ENCODE measurements at places on chromosomes 12 and 14.

GRCh38 chr12:117010693-117011451, 88.3 kb downstream of the TESC start:
- DNase-seq: no peak

DNA sequence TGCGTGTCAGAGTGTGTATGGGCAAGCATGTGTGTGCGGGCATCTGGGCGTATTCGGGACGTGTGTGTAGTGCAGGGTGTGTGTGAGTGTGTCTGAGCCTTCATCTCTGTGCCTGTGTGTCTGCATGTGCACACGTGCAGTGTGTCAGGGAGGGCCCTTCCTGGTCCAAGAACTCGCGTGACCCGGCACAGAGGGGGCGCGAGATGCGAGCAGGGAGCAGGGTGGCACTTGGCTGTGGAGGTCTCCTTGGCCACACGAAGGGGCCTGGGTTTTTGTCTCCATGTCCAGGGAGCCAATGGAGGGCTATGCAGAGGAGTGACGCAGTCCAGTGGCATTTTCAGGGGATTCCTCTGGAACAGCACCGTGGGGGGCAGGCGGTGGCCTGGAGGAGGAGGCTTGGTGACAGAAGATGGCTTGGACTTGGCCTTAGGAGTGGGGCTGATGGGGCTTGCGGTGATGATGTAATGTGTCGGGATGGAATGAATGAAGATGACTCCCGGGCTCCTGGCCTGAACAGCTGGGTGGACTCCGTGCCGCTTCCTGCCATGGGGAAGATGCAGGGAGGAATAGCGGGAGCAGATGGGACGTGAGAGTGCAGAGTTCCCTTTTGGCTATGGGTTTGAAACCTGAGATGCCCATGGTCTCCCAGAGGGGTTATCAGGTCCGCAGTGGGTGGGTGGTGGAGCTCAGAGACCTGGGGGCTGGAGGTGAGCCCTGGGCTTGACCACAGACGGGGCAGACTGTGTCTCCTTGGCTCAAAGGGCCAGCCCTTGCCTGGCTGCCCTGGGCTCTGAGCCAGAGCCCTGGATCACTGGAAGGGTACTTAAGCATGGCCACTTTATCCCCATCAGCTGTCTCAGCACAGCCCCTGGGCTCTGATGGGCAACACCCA, 208.3 kb downstream of the PHETA1 start:
- DNase-seq: no peak

DNA sequence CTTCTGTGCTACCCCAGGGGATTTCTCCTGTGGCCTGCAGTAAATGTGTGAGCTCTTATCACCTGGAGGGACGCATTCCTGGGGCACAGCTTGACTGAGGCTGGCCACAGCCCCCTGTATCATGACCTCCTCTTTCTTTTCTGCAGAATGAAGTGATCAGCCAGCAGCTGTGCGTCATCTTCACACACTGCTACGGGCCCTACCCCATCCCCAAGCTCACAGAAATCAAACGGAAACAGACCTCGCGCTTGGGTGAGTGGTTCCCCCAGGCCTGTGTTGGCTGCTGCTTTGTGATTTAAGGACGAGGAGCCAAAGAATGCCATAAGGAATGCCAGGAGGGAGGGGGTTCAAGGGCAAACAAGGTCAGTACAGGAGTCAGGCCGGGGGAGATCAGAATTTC, 50.5 kb upstream of the PWP1 start:
- no peak for DNase-seq

DNA sequence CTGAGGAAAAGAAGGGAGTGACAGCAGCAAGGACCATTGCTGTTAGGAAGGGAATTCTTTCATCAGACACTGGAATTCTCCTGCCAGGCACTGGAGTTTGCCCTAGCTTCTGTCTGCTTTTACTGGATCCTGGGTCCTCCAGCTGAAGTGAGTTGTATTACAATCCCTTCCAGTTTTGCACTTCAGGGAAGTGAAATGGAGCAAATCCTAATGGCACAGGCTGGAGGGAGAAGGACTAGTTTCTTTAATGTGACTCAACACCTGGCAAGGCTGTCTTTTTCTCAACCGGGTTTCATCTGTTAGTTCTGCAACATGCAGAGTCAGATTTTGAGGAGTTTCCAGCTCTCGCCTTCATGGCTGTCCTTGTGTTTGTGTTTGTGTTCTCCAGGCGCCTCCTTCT, 45.8 kb downstream of the ETV6 start:
- no peak for DNase-seq

DNA sequence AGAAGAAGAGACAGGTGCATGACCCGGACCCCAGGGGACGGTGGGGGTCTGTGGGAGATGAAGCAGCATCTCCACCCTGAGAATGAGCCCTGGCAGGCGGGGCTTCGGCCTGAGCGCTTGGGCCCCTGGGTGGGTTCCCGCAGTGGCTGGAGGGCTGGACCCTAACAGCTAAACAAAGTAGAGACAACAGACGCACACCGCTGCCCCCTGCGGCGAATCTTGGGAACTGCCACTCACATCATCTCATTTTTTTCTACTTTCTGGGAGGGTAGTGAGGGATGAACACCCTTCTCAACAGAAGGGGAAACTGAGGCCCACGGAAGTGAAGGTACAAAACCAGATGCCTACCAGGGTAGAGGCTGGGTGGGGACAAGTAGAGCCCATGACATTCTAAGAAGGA, 104.7 kb downstream of the RFLNA start:
- DNase-seq: no peak

DNA sequence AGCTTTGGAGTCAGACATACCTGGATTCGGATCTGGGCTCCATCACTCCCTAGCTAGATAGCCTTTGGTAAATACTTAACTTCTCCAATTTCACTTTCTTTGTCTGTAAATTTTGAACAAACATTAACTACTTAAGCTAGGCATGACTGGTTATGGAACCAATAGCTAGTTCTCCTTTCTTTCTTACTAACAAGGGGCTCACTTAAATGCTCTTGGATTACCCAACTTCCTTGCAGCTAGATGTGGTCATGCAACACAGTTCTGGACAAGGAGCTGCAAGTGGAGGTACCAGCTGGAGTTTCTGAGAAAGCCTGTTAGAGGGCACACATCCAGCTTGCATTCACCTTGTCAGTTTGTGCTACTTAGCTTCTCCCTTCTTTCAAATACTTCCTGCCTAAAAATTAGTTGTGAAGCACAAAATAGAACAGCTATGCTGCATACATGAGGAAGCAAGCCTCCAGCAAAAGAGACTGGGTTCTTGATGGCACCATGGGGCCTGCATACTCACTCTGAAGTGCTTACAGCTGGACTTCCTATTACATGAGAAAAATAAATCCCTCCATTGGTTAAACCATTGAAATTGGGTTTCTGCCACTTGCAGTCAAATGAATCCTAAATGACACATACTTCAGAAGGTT, 210.1 kb upstream of the EEA1 start:
- peak; percentile 52 for DNase-seq

DNA sequence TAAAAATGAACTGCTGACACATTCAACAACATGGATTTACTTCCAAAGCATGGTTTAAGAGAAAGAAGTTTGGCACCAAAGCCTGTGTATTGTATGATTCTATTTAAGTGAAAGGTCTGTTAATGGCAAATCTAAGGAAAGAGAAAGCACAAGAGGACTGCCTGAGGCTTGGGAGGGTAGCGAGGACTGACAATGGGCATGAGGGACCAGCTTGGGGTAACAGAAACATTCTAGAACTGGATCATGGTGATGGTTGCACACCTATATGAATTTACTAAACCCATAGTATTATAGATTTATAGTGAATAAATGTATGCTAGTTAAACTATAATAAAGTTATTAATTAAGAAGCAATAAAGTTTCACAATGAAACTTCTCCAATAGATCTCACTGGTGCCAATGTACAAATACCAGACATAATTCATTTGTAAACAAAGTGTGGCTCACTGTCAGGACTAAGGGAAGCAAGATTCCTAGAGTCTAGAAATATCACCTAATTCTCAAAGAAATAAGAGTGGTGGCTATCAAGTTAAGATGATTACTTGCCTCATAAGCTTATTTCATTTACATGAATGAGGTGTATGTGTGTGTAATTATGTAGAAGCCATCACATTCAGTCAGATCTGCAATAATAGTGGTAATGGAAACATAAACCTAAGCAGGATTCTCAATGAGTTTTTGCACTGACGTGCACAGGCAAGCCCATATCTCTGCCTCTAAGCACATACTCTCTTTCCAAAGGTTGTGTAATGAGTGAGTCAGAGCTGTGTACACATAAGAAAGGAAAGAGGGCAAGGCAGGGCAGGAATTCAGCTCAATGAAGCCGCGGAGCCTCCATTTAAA, 353.4 kb downstream of the KCNH5 start:
- DNase-seq: no peak

- no peak for DNase-seq
Measured at GRCh38 chr12:27651201-27651600, 45.0 kb upstream of the REP15 start.

GRCh38 chr12:22600181-22600580, 24.8 kb upstream of the ETNK1 start:
- no peak for DNase-seq

- no peak for DNase-seq
Measured at GRCh38 chr14:22506778-22507351, 82.2 kb downstream of the DAD1 start.

- DNase-seq: no peak
Measured at GRCh38 chr14:52014601-52015267, 25.4 kb downstream of the RTRAF start.

GRCh38 chr12:56775638-56776037, 12.5 kb downstream of the HSD17B6 start:
- peak; percentile 14 for DNase-seq

DNA sequence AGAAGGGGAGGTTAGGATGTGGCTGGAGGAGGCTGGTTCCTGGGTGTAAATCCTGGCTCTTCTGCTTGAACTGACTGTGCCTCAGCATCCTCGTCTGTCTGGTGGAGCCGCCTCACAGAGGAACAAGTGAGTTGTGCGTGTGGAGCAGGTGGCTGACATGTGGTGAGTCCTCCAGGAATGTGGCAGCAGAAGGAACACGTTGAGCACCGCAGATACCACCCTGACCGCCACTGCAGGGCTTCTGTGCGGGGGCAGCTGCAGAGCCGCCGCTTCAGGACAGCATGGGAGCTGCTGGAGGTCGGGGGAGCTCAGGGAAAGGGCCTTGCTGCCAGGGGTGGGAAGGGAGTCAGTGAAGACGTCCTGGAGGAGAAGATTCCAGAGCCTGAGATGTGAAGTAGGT, 48.9 kb downstream of the TRAF3 start:
- DNase-seq: no peak

DNA sequence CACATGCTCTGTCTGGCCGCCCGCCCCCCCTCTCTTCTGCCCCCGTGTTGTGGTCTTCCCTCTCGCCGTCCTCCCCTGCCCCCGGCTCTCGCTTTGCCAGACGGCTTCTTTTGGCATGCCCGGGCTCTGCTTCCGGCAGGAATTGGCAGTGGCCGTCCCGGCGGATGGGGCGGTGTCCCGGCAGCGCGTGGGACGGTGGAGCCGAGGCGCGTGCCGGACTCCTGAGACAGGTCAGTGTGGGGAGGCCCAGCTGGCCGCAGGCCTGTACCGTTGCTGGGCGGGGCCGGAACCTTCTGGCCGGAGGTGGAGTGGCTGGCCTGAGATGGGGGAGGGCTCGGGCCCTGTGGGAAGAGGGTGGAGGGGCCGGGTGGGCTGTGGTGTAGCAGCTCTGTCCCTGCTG, 17.1 kb downstream of the KIF26A start:
- no peak for DNase-seq

- no peak for DNase-seq
Measured at GRCh38 chr12:49783917-49784676, 42.7 kb downstream of the TMBIM6 start.

GRCh38 chr12:29159661-29160060, 10.6 kb downstream of the FAR2 start:
- DNase-seq: no peak

DNA sequence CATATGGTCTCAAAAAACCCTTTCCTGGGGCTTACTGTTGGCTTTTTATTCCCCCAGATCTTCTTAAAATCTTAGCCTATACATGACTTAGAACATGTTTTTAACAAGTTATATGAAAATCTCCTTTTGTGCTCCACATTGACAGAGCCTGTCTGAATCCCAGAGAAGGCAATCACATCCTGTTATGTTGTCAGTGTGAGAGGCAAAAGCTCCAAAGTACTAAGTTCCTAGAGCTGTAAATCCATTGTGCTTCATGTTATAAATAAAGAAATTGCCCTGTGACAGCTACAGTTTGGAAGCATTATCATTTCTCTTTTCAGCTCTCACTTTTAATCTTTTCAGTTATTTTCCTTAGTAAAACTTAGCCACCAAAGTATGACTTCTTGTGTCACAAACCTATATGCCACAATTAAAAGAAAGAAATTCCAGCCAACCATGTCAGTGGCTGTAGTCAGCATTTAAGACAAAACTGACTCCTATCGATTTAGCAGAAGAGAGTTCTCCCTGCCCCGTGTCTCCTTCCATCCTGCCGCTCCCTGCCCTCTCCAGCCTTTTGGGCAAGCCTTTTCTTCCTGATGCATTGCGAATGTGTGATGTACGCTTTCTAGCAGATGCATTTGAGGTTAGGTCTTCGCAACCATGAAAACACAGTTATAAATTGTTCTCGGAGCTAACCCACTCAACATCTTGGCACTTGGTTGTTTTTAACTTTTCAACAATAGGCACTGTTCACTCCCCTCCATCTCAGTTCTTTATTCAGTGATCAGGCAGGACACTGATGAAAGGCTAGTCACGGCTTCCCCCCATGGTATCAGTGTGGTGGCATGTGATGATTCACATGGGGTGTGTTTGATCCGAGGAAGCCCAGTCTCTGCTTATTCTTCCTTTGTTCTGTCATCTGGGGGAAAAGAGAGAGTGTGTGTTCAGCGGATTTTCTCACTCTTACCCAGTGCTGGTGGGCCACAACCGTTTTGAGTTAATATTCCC, 143.5 kb downstream of the SSPN start:
- no peak for DNase-seq

DNA sequence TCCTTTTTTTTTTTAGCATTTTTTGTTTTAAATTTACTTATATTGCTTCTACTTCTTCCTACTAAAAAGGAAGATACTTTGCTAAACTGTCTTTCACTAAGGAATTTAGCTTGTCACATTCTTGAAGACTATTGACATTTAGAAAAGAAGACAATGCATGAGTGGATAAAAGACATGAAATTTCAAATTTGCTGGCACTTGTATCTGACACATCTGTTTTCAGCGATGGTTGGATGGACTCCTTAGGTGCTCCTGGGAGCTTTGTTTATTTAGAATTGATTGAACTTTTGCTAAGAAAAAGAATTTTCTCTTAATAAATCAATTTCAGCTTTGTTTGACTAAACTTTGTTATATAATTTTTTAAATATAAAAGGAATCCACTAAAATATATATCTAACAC, 3.3 kb upstream of the KERA start:
- DNase-seq: no peak
